ENCODE measurements at places on chromosomes 6 and 20. TPM values are rescaled to one million over a fixed set of nuclear protein-coding genes. Genes with fewer than 3 reads are reported as not detected.

Gene RSPH4A
- 0.43 TPM for total RNA-seq

Gene LYRM4
- 50.0 TPM for total RNA-seq

Gene HTR1B
- total RNA-seq, result not detected

Gene HSPA1B
- 93.0 TPM for total RNA-seq

Gene SERPINB1
- total RNA-seq, result 16.7 TPM

DNA sequence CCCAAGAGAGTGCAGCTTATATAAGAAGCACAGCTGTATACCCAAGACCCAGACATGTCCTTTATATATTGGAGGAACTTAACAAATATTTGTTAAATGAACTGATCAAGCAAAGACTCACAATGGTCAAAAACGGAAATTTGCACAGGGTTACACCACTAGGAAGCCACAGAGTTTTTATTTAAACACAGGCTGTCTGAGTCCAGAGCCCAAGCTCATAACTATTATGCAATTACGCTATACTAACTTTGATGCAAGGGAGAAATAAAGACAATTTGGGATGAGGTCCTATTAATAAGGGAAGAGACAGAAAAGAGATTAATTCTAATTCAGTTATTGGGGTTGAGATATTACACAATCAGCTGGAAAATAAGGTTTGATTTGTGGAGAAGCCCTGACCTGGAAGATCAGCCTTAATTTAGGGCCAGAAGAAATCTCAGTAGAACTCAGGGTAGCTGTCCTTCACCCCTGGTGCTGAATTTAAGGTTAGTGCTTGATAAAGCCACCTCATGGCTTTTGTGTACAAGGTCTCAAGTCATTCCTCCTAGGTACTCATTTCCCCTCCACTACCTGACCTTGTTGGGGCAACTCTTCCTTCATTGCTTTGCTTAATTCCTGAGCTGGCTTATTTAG lies 10.5 kb upstream of the ZNF334 start:
- DNase-seq, result no peak

GRCh38 chr6:73722318-73723060 lies 26.5 kb downstream of the CD109 start:
- DNase-seq, result no peak

DNA sequence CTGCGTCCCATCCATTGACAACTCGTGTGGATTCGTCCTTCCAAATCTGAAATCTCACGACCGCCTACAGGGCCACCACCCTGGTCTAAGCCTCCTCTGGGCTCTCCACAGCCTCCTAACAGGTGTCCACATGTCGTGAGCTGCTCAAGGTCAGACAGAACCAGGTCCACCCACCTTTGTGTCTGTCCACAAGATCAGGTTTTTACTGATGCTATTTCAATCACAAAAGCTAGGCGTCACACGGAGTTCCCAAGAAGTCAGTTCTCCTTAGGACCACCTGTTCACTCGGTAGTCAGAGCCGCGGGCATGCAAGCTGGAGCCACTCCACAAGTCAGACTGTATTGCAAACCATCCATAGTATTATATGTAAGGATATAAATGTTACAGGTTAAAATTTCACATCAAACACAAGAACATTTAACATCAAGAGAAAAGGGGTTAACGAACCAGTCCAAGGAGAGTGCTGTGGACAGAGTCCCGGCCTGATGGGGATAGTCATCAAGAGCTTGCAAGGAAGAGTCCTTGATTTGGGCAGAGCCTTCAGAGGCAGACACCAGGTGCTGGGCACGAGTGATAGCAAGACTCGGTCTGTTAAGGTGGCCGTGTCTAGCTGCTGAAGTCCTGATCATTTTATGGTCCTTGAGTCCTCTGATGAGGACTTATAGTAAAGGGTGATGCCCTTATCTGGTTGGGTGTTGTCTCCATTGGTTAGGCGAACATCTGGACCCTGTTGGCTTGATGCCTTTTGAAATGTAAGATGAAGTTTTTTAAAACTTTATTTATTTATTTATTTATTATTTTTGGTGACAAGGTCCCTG lies 731 bp upstream of the DNPH1 start:
- DNase-seq, result no peak

GRCh38 chr6:36873612-36874442 lies 776 bp downstream of the PPIL1 start:
- no peak for DNase-seq

GRCh38 chr6:83119742-83120300 lies 52.4 kb downstream of the DOP1A start:
- no peak for DNase-seq

- DNase-seq, result no peak
Observed at GRCh38 chr6:136037242-136037875, 185.9 kb downstream of the PDE7B start.

GRCh38 chr6:167056370-167056769 lies 57.2 kb downstream of the CEP43 start:
- DNase-seq, result no peak
